Esophagus muscularis mucosa (tissue), 4 donors: ENCODE measurements at places on chromosomes 7 and 10.

GRCh38 chr7:36044101-36044892, 108.8 kb upstream of the EEPD1 start:
- DNase-seq, result no peak

DNA sequence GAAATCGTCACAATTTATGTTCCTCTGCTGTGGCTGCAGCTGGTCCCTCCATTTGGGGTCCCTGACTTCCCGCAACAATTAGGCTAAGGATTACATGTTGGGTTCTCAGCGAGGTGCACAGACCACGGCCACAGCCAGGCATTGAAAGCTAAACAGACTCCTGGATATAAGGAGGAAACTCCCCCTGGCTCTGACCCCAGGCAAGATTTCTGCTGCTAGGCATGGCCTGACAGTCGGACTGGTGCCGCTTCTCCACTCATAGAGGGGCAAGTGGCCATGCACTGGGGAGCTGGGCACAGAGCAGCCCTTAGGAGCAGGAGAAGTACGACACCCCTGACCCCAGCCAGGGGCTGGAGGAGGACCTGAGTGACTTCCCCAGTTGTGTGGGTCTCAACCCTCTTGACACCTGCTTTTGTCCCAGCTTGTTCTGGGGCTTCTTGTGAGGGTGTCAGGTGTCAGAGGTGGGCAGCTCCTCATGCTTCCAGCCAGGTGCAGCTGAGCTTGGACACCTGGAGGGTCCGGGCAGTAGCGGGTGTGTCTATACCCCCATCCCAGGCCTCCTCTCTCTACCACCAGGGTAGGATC, 38.3 kb downstream of the TSPAN15 start:
- DNase-seq, result no peak

DNA sequence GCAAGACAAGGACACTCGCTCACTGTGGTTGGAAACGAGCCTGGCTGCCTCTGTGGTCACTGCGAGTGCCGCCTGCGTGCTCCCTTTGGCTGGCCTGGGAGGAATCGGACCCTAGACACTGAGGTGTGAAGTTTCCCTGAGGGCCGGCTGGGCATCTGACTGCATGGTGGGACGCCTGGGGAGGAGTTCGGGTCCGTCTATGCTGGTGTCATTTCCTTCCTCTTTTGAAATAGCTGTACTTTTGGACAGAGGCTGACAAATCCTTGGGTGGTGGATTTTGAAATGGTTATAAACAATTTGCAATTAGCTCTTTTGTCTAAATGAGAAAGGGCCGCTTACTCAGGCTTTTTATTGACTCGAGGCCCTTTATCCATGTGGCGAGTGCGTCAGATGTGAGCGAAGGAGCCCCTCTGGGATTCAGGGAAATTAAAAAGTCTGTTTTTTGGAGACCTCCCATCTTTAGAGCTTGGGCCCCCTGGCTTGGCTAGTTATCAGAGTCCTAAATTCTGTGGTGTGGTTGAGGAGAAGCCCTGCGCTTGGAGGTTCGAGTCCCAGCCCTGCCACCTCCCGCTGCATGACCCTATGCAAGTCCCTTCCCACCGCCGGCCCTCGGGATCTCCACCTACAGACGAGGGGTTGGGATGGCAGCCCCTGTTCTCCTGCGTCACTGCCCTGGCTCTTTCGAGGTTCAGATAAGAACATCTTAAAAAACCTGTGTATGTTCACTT, 147.1 kb downstream of the RGS10 start:
- no peak for DNase-seq

DNA sequence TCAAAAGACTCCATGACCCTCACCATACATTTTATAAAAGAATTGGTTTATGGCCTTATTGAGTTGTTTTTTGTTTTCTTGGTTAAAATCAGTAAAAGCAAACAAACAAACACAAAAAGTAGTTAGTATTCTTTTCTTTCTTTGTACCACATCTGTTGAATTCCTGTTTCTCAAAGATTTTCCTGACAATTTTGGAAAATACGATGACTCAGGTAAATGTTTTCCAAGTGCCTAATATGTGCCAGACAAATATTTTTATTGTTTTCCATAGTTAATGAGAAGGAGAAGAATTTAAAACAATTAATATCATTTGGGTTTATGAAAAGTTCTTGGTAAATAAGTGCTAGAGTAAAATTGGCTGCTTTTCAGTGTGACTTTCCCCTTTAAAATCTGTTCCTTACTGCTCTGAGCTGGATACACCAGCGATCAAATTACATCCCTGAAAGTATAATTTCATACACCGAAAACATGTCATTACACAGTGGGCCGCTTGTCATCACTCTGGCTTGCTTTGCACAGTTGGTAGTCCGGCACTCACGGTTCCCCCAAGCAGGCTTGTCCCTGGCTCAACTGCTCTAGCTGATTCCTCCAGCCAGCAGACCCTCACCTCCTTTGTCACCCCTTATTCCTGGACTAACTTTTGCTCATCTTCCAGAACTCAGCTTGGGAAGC, 80.5 kb downstream of the TBXAS1 start:
- no peak for DNase-seq

- no peak for DNase-seq
Measured at GRCh38 chr10:34313353-34313752, 501.7 kb downstream of the PARD3 start.

- DNase-seq, result no peak
Measured at GRCh38 chr7:137925754-137926153, 76.1 kb downstream of the CREB3L2 start.

DNA sequence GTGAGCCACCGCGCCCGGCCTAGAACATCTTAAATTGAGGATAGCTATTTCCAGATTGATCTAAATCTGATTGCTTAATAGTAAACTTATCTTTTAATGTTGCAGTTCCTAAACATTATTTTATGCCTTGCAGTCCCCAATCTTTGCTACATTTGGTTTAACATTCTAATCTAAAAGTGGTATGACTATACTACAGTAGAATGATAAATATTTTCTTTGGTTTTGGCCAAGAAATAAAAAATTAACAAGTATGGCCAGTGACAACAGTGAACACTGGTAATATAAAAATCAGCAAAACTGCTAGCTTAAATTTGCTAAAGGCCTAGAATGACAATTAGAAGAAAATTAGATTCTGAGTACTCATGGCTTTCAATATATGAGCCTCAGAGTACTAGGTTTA, 73.5 kb downstream of the CDK6 start:
- DNase-seq, result no peak

- DNase-seq, result peak; percentile 79
Measured at GRCh38 chr10:34699904-34700517, 115.1 kb downstream of the PARD3 start.

DNA sequence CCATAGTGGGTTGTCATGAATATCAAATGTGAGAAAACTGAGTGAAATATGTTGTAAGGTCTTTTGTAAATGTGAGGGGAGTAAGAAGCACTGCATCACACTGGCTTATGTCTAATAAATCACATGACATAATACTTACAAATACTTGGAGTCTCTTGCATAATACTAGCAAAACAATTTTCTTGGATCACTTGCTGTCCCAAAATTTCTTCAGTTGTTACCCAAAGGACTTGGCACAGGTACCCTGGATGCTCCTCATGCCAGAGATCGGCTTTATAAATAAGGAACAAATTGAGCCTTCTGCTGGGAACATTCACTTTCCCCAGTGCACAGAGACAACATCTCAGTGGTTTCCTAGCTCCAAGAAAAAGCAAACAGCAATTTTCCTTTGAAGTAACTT, 5.0 kb upstream of the LRIT2 start:
- DNase-seq, result no peak

DNA sequence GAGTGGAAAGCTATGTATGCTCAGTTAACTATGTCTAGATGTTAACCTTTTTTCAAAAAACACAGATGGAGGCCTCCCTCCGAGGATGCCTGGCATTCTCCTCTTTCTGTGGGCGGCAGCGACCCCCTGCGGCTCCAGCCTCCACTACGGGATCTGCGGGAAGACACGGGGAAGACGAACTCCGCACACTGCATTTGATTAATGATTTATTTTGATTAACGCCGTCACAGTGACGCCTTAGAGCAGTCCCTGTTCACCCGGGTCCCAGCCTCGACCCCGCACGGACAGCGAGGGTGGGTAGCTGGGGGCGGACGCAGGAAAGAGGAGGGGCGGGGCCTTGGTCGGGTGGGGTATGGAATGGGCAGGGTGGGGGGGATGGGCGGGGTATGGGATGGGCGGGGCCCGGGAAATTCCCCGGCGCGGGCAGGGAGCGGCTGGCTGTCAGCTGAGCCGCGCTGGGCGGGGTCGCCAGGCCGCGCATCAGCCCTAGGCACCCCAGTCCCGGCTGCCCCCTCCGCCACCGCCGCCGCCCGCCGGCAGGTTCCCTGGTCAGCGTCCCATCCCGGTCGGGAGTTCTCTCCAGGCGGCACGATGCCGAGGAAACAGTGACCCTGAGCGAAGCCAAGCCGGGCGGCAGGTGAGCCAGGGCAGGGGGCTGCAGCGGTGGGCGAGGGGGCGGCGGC, at the start of gene OPTN:
TSS of gene OPTN (plus strand) at position 498 of the 683 bp plus-strand sequence. CDS start 8,960 bp downstream, outside the sequence.
- peak; percentile 95 for DNase-seq

- no peak for DNase-seq
Measured at GRCh38 chr10:71331736-71332135, 12.7 kb downstream of the SLC29A3 start.

- peak; percentile 94 for DNase-seq
Measured at GRCh38 chr10:43322769-43323168, 48.7 kb upstream of the FXYD4 start.

DNA sequence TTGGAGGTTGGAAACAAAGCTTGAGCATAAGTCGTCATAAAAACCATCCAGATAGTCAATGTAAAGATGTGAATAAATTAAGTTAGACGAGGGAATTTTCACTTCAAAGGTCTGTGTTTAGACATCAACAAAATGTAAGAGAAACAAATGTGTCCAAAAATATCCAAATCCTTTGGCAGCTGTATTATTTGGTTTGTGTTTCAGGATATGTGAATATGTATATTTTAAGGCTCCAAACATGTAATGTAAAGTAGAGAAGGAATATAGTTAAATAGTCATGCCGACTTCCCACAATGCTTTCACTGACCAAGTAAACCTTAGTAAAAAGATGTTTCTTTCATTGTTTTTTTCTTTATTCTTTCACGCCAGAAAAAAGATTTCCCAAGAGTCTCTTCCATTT, 604.9 kb upstream of the NRP1 start:
- no peak for DNase-seq

DNA sequence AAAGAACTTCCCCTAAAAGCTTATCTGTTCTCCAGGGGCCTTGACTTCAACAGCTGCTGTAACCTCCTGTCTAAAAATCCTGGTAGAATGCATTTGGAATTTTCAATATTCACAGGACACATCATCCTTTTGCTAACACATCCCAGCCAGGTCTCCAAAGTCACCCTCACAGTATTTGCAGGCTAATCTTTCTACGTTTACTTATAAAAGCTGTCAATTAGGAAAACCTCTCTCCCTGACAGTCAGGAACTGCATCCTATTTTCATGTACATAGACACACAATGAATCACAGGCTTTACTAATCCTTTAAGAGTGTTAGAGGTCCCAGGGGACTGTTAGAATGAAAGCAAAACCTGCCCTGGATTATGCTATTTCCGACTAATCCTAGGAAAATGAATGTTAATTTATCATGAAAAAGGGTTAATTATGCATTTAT, 102.2 kb downstream of the GFRA1 start:
- DNase-seq, result no peak

- DNase-seq, result peak; percentile 72
Measured at GRCh38 chr10:10623958-10624566, 393.6 kb upstream of the CELF2 start.

DNA sequence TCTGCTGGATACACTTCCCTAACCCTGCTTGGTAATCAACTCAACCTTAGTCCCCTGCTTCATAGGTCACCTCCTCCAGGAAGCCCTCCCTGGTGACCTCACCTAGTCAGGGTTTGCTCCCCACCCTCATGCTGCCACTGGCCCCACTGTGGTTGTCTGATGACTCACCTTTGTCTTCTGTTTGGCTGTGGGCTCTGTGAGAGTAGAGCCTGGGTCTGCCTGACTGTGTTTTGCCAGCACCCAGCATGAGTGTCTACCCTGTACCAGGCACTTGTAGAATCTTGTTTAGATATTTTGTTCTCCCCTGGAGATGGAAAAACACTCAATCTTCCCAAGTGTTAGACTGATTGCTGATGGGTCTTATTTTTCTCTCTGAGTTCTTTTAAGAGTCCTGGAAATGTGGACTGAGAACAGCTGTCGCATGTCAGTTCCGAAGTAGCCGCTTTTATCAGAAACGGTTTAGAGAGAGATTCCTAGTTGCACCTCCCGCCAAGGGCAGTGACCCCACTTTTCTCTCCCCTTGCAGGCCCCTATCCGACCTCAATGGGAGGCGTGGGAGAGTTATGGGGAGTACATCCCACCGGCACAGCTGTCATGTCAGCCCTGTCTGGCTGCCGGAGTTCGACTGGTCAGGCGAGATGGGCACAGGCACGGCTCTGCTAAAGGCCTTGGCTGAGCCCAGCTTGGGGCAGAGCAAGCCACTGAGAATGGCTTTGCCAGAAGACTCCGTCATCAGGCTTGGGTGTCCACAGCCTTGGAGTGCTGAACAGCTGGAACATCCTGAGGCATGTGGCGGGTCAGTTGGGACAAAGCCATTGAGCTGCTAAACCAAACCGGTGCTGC, 134.3 kb downstream of the GRK5 start:
- DNase-seq, result no peak
